Esophagus squamous epithelium (tissue), 5 donors: ENCODE measurements at places on chromosomes 16 and 17.

DNA sequence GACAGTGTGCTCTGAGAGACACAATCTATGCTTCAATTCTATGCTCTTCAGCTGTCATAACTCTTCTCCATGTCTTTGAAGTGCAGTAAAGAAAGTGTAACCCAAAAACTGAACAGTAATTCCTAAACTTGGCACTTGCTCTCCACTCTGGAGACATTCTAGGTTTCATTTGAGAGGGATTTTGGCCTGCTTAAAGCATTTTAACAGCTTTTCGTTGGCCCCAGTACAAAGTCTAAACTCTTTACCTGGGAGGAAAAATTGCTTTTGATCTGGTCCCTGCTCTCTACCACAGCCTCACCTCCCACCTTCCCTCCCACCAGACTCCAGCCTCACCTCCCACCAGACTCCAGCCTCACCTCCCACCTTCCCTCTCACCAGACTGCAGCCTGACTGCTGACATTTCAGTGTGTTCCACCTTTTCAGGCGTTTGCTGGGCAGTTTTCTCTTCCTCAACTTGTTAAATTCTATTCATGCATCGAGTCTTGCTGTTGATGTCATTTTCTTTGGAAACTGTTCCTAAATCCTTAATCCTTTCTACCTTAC is 132.6 kb downstream of the RPTOR start:
- DNase-seq: no peak

- DNase-seq: no peak
Observed at GRCh38 chr16:67561501-67561823, 864 bp upstream of the CTCF start.

- DNase-seq: no peak
Observed at GRCh38 chr17:14871921-14872320, 393.2 kb downstream of the PMP22 start.

- no peak for DNase-seq
Observed at GRCh38 chr17:66610361-66611133, 224.4 kb upstream of the CACNG5 start.

- no peak for DNase-seq
Observed at GRCh38 chr16:4682084-4682591, 11.2 kb upstream of the NUDT16L1 start.

GRCh38 chr16:27506771-27507170 is 42.9 kb downstream of the GTF3C1 start:
- no peak for DNase-seq

GRCh38 chr17:57649731-57650484 is 95.2 kb downstream of the CCDC182 start:
- no peak for DNase-seq

DNA sequence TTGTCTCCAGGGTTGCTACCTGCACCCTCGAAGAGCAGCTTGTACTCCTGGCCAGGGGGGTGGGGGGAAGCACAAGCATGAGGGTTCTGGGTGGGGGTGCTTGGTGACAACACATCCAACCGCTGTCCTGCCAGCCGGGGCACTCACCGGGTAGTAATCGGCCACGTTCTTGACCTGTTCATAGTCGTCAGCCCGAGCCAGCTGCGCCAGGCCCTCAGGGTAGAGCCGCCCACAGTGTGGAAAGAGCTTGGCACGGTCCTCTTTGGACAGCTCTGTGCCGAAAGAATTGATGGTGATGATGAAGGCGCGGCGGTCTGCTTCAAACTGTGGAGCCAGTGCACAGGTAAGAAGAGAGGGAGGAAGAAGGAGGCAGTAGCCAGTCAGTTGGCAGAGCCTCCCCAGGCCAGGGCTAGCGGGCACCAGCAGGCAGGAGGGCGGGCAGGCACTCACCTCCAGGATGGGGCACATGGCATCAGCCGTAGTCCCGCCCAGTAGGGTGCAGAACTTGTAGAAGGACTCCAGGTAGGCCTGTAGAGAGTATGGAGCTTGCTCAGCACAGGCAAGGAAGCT is 8.0 kb downstream of the HSD11B2 start:
- DNase-seq: no peak

GRCh38 chr17:60170835-60171752 is 21.3 kb downstream of the CA4 start:
- DNase-seq: no peak

DNA sequence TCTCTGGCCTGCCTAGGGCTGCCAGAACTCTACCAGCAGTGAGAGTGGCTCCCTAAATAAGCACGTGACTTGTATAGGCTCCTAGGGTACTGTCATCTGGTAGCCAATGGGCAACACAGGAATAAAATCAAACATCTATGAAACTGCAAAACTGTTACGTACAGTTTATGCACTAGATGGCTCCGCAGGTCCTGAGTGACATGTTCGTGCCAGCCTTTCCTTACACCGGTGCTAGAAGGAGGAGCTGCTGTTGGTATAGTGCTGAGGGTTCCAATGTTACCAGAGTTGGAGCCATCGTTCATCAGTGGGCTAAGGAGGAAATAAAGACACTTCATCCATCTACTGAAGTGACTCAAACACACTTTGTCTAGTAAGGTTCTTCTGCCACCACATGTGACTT is 63.2 kb upstream of the TRAP1 start:
- no peak for DNase-seq

GRCh38 chr16:924806-925205 is 46.0 kb downstream of the LMF1 start:
- DNase-seq: no peak

DNA sequence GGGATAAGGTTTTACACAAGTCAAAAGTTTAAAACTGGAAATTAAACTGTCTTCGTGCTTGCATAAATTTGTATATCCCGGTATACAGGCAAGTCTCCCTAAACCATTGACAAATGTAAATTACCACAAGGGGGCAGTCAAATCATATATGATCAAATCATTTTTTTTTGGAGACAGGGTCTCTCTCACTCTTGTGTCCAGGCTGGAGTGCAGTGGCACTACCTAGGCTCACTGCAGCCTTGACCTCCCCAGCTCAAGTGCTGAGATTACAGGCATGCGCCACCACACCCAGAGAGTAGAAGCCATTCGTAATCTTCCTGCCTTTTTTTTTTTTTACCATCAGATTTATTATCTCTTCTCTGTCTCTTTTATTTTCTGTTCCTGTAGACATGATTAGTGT is 18.5 kb downstream of the TOP2A start:
- DNase-seq: no peak

- DNase-seq: no peak
Observed at GRCh38 chr17:28549236-28550132, 2.9 kb downstream of the UNC119 start.

- DNase-seq: no peak
Observed at GRCh38 chr17:68953340-68953997, 1.7 kb downstream of the ABCA8 start.

DNA sequence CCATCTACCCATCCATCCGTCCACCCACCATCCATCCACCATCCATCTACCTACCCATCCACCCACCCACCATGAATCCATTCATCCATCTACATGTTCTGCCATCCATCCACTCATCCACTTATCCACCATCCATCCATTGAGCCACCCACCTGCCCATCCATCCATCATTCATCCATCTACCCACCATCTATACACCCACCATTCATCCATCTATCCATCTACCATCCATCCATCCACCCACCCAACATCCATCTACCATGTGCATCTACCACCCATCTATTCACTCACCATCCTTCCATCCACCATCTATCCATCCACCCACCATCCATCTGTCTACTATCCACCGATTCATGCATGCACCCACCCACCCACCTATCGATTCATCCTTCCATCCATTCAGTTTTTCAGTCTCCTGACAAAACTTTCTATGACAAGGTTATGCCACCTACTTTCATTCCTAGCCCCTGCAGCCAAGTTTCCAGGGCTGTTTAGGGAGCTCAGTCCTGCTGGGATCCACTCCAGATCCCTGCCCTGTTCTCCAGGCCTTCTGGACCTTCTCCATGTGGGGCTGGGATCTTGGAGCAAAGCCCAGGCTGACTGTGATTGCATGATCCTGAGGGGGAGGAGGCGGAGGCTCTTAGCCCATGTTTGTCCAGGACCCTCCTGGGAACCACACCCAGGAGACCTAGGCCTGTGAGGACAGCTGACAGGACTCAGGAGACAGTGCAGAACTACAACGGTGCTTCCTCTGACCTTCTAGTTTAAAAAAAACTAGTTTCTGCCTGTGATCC is 27.4 kb downstream of the BCO1 start:
- DNase-seq: no peak

DNA sequence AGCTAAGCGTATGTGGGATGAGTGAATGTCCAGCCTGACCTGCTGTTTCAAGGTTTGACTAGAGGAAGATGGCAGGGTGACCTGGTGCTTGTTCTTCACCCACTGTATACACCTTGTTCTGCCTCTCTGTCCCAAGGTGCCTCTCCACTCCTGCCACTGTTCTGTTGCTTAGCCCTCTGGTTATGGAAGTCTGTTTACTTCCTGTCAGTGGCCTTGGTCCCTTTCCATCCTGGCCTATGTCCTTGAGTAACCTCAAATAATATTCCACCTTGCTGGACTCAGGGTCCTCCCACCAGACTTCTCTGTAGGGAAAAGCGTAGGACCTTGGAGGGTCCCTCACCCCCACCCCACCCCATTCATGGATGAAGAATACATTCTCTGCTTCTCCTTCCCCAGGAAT is 73.2 kb upstream of the SALL1 start:
- no peak for DNase-seq

- no peak for DNase-seq
Observed at GRCh38 chr16:66441586-66442375, 14.7 kb downstream of the BEAN1 start.

DNA sequence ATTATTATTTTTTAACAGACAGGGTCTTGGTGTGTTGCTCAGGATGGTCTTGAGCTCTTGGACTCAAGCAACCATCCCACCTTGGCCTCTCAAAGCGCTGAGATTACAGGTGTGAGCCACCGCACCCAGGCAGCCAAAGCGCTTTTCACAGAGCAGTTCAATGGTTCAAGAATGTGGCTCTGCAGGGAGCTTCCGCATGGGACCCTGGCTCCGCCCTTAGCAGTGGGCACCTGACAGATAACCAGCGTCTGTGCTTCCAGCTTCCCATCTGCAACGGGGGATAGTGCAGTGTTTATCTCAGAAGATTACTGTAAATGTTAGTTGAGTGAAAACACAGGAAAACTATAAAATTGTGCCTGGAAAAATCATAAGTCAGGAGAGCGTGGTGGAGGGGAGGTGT is 99.4 kb downstream of the KCNJ12 start:
- DNase-seq: no peak

GRCh38 chr17:60361889-60362288 is 30.0 kb downstream of the USP32 start:
- DNase-seq: no peak

GRCh38 chr17:18326572-18326971 is 11.5 kb downstream of the SMCR8 start:
- no peak for DNase-seq

DNA sequence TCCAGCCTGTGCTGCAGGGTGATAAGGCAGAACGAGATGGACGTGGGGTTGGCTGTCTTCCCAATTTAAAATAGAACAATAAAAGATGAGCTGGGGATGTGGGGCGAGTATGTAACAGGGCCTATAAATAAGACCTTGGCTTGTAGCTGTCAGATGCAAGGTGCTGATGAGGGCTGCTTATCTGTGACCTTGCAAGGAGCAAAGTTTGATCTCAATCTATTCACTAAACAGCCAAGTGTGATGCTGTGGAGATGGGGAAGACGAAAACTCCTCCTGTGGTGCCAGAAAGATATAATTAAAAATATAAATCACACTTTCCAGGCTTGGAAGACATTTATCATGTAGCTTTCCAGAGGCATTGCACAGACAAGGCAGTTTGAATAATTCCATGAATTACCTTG is 26.7 kb upstream of the TEX2 start:
- DNase-seq: no peak

GRCh38 chr17:14582996-14583395 is 282.1 kb downstream of the HS3ST3B1 start:
- DNase-seq: no peak

- no peak for DNase-seq
Observed at GRCh38 chr17:75096082-75096625, 8.4 kb downstream of the SLC16A5 start.

DNA sequence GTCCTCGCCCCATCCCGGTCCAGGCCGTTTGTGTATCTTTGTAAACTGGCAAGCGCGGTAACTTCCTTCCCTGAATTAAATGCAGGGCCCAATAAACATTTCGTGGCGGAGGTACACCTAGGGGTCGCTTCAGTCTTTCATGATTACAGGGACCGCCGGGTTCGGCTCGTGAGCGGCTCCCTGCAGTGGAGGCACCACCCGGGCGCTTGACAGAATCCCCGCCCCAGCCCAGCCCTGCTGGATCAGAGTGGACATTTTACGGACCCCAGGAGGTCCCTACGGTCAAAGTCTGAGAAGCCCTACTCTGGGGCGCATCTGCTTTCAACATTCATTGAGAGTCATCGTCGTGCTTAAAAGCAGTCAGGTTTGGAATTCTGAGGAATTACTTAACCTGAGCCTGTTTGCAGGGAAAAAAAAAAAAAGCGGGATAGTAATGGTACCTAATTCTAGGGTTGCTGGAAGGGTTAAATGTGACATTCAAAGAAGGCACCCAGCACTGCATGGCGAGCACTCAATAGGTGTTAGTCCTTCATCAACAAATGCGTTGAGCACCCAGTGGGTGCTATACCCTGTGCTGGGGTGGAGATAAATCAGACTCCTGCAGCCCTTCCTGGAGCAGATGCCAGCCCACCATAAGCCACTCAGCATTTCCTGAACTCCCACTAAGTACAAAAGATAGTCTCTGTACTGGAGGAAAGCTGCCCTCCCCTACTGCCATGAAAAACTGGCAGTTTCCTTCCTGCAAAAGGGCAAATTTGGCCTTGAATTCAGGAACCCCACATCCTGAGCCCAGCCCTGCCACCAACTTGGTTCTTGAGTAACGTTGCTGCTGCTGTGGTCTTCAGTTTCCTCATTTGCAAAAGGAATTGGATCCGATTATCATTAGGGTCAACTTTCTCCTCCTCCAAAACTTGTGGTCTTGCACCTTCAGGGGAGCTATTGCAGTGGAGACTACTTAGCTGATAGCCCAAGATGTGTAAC is 658 bp upstream of the DUSP3 start:
- DNase-seq: no peak

GRCh38 chr16:22329199-22329695 is 32.0 kb downstream of the POLR3E start:
- no peak for DNase-seq

- DNase-seq: no peak
Observed at GRCh38 chr16:2042171-2042985, 5.3 kb downstream of the NTHL1 start.

DNA sequence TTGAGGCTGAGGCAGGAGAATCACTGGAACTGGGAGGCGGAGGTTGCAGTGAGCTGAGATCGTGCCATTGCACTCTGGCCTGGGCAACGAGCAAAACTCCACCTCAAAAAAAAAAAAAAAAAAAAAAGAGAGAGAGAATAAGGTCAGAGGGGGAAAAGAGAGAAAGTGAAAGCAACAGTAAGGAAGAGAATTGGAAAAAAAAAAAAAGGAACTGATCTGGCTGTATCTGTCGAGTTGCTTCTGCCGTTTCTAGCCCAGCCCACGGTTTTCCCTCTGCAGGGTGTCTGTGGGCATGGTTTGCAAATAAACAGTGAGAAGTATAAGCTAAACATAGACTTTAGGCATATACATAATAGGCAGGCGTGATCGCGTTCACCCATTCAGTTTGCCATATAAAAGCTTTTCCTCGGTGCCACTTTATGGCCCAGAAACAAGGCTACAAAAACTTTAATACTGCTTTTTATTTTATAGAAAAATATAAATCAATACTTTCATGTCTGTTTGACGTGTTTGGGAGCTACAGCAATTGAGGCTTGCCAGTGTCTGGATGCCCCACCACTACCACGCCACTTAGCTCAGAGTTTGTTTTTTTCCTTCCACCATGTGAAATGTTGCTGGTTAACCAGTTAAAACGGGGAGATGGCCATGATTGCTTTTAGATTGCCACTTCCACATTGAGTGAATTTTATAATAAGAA is 436.7 kb downstream of the MAF start:
- DNase-seq: no peak

GRCh38 chr17:80260791-80261158 is at the start of gene RNF213:
Gene RNF213 (plus strand): TSS chr17:80260852. CDS start chr17:80263682, 2,830 bp downstream.
- DNase-seq: no peak
